PC-9 (cell line): ENCODE measurements at places on chromosomes 12 and 14.

DNA sequence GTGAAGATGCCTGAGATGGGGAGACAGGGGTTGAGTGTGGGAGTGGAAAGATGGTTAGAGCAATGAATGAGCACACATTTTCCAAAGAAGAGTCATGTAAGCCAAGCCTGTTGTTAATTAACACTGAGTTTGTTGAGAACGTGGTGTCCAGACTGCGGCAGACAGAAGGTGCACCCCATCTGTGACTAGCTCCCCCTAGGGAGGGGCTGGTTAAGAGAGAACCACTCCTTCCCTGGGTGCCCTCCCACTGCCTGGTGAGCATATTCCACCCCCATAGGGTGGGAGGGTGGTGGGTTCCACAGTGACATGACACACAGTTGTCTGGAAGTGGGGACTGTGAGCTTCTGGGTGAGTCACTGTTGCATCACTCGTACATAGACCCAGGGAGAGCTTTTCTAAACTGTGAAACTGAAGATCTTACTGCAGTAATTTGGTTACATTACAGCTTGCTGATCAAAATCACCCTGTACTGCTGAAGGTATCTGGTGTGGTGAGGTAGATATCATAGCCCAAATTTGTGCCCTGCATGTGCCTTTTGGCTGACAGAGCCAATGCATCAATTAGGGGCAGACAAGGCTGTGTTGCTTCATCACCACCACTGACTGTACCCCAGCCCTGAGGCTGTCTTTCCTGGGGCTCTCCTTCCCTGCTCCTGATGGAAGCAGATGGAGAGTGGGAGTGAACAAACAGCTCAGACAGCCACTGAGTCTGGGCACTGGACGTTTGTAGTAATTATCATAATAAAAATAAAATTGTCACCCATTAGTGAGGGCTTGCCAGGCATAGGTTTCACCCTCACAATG lies 150.9 kb downstream of the EMP1 start:
- DNase-seq, result no peak

GRCh38 chr12:5085896-5086295 lies 42.2 kb downstream of the KCNA5 start:
- DNase-seq, result no peak

- peak; percentile 60 for DNase-seq
These were observed 475.3 kb downstream of the EGLN3 start for GRCh38 chr14:33475623-33476022.

DNA sequence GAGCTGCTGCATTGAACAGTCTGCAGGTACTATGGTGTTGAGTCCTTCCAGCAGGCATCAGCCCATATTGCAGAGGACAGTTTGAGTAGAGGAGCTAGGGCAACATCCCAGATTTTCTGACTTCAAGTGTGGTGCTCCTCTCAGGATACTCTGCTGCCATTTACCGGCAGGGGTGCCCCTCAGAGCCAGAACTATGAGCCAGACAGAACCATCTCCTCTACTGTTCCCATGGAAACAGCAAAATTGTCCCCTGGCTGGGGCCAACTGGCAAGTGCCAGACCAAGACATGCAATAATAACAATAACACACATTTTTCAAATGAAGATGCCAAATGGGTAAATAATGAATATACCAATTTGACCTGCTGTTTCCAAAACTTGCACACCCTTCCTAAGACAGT lies 102.9 kb downstream of the ADCK1 start:
- no peak for DNase-seq

DNA sequence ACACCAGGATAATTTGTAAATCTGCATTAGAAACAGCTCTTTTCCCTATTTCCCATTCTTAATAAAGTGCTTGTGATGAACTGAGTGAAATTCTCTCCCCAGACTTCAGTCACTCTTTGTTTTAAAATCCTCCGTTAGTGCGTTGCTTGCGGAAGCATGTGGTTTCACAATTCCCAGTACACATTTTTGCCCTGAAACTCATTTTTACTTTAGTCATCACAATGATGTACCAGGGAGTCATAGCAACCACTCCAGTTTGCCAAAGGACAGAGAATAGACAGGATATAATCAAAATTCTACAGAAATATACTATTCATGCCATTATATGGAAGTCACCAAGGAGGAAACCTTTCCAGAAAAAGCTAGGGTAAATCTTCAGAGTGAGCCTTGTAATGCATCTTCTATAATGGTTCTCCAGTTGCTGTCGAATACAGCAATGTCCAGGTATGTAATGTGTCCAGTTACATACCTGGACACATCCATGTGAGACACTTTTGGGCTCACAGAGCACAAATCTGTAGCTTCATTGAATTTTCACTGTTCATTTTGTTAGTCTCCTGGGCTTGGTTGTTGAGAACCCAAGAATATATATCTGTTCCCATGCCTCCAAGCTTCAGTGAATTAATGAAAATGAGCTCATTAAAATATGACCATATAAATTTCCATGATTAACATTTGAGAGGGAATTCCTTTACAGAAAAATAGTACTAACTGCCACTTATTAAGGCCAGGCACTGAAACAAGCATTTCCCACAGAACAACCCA lies 57.8 kb downstream of the GPR135 start:
- no peak for DNase-seq

DNA sequence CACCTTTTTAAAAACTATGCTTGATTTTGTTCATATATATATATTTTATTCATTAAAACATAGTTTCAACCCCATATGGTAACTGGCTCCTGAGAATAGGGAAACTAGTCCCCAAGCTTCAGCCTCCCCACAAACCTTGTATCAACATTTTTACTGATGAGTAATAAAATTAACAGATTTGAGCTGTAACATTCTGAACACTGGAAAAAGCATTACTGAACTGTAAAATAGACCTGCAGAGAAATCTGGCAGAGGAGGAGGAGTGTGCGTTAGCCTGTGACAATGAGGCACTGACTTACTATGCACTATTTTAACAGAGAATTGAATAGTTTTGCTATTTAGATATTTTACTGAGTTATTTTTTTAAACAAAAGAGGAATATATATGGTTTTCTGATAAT lies 43.1 kb downstream of the FRS2 start:
- DNase-seq, result no peak

DNA sequence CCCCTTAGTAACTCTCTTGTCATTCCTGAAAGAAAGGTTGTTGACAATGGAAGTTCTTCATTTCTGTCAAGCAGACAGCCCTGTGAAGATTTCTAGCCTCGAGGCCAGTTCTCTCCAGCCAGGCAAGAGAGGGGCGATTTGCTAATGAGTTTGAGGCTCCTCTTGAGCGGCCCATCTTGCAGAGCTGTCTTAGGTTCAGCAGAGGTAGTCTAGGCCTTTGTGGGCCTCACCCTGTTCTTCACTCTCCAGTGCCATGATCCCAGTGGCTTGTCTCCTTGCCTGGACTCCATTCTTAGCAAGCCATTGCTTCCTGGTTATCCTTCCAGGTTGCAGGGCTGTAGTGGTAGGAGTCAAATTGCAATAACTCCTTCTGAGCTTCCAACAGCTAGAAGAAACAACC lies 9.7 kb downstream of the TPH2 start:
- DNase-seq, result no peak

- DNase-seq, result no peak
These were observed 3.6 kb downstream of the SLC4A8 start for GRCh38 chr12:51428256-51428655.

- no peak for DNase-seq
These were observed 4.8 kb downstream of the CD163 start for GRCh38 chr12:7498809-7499208.

DNA sequence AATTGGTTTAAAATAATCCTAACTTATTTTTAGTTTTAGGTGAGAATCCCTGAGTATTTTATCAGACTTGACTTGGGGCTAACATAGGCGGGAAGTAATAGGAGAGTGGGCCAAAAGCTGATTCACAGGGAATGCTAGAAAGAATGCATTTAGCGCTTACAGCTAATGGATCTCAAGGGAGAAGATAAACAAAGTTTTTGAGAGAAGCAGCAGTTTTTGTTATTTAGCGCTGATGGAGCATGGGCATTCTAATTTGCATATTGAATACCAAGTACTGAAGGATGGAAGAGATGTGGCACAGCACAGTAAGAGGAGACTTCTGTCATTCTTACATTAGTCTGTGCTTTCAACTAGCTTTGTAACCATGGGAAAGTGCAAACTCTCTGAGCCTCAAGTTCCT lies 436.0 kb upstream of the FBXO33 start:
- no peak for DNase-seq

GRCh38 chr12:95882873-95883272 lies 24.1 kb downstream of the SNRPF start:
- DNase-seq, result no peak

DNA sequence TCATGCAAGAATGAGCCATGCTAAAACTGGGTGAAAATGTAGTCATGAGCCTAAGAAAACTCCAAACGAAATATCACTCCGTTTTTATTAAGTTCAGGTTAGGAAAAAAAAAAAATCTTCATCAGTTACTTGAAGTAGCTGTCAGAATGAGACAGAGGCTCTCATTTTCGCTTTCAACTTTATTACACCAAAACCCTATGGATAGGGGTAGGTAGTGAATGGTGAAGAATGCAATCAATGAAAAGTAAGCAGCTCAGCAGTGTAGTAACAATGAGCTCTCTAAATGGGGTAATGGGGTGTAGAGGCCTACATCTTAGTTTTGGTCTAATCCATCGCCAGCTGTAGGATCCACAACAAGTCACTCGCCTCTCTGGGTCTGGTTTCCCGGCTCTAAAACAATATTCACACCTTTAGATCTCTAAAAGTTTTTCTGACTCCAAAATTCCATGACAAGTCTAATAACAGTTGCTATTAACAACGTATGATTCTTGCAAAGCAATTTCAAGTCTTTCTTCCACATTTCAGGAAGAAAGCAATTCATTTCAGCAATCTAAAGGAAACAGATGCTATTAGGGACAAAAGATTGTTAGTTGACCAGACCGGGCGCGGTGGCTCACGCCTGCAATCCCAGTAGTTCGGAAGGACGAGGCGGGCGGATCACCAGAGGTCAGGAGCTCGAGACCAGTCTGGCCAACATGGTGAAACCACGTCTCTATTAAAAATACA lies 1.7 kb downstream of the BTBD7 start:
- DNase-seq, result no peak

- DNase-seq, result no peak
These were observed 24.2 kb upstream of the FAM222A start for GRCh38 chr12:109689426-109689825.

DNA sequence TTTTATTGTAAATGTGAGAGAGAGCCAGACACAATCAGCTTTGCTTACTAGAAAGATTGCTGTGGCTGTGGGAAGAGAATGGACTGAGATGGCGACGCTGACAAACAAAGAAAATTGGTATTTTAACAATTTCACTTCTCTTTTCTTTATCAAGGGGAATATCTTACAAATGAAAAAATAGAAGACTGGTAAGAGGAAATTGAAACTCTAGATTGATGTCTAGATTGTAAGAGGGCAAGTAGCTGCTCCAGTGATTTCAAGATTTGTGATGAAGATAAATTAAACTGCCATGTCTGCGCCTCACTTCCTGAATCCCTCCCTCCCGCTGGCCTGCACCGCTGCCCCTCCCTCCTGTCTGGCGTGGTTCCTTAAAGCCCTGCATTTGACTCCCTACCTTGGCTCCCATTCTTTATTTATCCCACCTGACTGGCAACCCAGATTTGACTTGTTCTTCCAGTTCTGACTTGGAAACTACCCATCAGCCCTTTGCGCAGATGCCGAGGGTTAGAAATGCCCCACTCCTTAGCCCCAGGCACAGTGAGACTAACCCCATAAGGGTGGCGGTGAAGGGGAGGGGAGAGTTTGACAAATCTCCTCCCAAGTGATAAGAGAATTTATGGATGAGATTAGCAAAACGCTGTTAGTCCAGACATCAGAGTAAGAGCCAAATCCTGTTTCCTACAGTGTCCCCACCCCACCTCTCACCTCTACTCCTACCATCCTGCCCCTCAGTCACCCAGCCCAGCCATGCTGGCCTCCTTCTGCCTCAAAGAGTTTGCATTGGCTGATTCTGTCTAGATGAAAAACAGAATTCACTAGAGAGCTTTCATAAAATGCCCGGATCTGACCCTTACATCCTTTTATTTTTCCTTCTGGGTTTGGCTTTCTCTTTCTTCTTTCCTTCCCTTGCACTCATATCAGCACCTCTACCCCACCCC lies 125.3 kb upstream of the ATF7IP start:
- peak; percentile 94 for DNase-seq

DNA sequence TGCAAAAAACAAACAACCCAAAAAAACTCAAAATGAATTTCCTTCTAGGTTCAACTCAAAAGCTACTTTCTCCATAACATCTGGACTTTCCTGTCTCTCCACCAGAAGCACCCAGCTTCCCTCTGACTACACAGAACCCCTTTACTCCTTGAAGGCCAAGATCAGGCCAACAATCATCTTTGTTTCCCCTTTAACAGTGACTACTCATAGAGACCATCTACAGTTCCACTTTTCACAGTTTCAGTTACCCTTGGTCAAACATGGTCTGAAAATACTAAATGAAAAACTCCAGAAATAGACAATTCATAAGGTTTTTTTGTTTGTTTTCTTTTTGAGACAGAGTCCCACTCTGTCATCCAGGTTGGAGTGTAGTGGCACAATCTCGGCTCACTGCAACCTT lies 11.8 kb downstream of the GCH1 start:
- DNase-seq, result no peak

GRCh38 chr14:71243697-71244096 lies 336.4 kb downstream of the PCNX1 start:
- no peak for DNase-seq

GRCh38 chr12:88243982-88244381 lies 101.9 kb downstream of the TMTC3 start:
- DNase-seq, result no peak

- DNase-seq, result no peak
These were observed 13.9 kb downstream of the TMEM119 start for GRCh38 chr12:108583991-108584390.

DNA sequence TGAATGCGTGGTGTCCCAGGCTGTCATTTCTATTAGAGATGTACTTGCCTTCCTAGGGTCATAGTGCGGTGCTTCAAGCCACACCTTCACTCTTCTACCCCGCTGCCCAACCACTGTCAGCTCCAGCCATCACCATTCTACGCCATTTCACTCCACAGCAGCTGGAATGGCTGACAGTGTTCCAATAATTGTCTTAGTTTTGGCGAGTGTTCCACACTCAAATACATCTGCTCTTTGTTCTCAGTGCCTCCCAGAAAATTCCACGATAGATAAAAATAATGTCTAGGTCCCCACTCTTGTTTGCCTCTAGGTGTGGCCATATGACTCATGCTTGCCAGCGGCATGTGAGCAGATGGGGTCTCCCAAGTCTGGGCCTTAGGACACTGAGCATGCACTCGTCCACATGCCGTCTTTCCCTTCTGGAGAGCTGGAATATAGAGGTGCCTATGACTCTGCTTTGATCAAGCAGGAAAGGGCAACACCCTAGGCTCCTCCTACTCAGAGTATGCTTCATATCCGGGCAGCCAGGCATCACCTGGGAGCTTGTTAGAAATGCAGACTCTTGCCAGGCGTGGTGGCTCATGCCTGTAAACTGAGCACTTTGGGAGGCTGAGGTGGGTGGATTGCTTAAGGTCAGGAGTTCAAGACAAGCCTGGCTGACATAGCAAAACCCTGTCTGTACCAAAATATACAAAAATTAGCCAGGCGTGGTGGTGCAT lies 163.0 kb downstream of the BRMS1L start:
- no peak for DNase-seq
